AG09309 (cell line): ENCODE measurements at places on chromosomes 1 and 21.

- DNase-seq, result no peak
These were observed 844.9 kb downstream of the KCNT2 start for GRCh38 chr1:195763146-195763906.

GRCh38 chr1:89322402-89322801, 41.5 kb upstream of the GBP6 start:
- no peak for DNase-seq

DNA sequence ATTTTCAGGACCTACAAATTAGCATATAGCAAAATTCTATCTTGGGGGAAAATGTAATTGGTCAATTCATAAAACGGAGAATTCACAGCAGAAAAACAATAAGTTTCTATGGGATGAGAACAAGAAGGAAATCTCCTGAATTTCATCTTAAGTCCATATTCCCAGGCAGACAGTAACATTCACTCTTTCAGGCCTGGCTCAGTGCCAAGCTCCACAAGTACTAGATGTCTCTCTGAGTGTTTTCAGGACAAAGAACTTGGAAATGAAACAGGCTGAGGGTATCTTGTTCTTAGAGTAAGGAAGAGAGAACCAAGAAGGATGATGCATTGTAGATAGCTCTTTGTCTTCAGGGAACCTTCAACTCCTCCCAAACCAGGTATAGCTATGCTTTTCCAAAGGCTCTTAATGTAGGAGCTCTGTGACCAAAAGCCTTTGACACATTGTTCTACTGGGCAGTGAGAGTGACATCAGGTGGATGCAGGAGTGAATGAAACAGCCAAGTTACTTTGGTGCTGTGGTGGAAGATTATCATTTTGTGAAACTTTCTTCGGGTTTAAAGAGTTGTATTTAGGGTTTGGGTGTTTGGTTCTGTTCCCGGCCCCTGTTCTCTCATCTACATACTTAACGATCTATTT, 298.3 kb downstream of the GPATCH2 start:
- DNase-seq, result no peak

- no peak for DNase-seq
These were observed 284.9 kb upstream of the RUNX1 start for GRCh38 chr21:35333831-35334618.

DNA sequence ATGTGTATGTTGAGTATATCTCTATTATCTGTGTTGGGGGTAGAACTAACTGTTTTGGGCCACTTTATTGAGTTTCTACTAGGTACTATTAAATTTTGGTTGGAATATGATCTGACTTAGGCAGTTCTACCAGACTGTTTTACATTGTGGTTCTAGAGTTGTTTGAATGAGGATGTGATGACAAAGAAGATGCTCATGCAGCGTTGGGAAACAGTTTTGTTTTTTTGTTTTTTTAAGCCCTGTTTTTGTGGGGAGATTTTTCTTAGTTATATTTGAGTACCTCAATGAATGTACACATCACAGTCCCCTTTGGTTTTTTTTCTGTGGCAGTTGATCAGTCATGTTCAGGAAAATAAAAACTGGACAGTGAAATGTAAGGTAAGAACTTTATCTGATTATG, 40.1 kb downstream of the TMED5 start:
- DNase-seq, result no peak

DNA sequence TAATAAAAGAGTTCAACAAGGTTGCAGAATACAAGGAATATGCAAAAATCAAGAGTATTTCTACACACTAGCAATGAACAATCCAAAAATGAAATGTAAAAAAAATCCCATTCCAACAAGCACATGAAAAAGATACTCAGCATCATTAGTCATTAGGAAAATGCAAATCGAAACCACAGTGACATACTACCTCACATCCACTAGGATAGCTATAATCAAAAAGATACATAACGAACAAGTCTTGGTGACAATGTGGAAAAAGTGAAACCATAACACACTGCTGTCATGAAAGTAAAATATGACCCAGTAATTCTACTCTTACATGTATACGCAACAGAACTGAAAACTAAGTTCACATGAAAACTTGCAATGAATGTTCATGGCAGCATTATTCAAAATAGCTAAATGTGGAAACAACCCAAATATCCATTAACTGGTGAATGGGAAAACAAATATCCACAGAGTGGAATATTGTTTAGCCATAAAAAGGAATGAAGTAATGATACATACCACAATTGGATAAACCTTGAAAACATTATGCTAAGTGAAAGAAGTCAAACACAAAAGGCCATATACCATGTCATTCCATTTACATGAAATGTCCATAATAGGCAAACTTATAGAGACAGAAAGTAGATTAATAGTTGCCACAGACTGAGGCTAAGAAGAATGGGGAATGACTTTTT, 34.3 kb downstream of the PIK3R3 start:
- DNase-seq, result no peak
